ENCODE measurements at places on chromosomes 13 and 19. TPM values are rescaled to one million over a fixed set of nuclear protein-coding genes. Genes with fewer than 3 reads are reported as not detected.

Gene FGF21
- not detected for polyA plus RNA-seq

Gene GSX1
- not detected for polyA plus RNA-seq

Gene TEX29
- not detected for polyA plus RNA-seq

Gene CD177
- not detected for polyA plus RNA-seq

Gene MCEMP1
- polyA plus RNA-seq = not detected

Gene TSSK6
- polyA plus RNA-seq = 3.1 TPM

Gene EXOC3L2
- polyA plus RNA-seq = not detected

Gene LGALS14
- polyA plus RNA-seq = not detected

Gene PDX1
- polyA plus RNA-seq = not detected

DNA sequence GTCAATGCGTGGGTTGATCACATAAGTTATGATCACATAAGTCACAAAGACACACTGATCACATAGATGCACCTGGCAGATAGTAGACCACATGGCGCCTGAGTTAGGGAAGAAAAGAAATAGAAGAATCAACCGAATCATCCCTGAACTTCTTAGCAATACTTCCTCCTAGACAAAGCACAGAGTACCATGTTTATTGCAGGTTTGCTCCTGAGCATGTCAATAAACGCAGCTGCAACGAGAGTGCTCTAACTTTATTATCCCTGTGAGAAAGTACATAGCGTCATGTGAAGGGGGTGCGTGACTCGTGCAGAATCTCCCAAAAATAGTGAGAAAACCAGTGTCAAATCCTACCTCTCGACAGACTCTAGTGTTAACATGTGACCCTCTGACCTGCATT, 17.3 kb downstream of the NCR1 start:
- DNase-seq = no peak

GRCh38 chr19:58558623-58559274, 338 bp upstream of the UBE2M start:
- peak; percentile 100 for DNase-seq

DNA sequence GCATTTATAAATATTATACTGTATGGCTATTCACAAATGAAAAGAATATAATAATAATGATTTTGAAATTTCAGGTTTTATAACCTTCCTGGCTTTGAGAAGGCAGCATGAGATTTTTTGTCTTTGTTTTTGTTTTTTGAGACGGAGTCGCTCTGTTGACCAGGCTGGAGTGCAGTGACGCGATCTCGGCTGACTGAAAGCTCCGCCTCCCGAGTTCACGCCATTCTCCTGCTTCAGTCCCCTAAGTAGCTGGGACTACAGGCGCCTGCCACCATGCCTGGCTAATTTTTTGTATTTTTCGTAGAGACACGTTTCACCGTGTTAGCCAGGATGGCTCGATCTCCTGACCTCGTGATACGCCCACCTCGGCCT, 64.1 kb downstream of the ZNF429 start:
- DNase-seq = peak; percentile 66

DNA sequence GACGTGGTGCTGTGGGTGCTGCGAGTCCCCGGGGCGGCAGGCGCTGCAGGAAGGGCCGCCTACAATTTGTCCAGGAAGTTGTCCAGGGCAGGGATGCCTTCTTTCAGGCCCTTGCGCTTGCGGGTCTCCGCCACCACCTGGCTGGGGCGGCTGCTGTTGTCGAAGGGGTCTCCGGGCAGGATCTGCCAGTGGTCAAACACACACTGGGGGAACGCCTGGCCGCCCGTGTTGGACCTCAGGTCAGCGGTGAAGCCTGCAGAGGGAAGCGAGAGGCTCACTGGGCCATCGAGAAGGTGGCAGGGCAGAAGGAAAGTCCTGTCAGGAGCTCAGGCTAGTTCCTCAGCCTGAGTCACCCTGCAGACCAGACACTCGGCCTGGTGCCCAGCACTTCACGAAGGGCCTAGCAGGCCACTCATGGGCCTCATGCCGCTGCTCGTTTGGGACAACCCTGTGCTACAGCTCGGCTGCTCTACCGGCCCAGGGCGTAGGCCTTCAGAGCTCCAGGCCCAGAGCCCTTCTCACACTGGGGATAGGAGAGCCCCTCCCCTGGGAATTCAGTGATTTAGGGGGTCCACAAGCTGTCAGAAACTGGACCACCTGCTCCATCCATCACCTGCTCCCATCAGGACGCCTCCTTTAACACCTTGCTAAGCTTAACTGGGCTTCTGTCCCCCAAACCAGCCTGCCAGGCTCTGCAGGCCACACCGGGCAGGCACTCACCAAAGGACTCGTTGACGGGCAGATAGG, 5.8 kb upstream of the DAPK3 start:
- DNase-seq = no peak

GRCh38 chr13:46516599-46517338, 36.2 kb upstream of the LRCH1 start:
- no peak for DNase-seq

DNA sequence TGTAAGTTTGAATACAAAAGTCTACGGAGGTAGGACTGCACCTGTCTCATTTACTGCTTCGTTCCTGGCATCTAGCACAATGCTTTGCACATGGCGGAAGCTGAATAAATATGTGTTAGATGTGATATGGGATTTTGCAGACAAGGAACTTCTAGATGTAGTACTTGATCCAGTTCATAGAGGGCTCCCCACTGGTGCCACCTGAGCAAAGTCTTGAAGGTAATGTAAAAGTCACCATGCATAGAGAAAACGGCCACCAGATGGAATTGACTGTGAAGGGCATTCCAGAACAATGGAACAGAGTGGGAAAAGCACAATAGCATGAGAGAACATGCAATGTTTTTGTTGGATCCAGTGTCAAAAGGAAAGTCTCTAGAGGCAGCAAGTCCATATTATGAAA, 209.3 kb downstream of the HS6ST3 start:
- DNase-seq = no peak

- DNase-seq = no peak
These were observed 159.5 kb upstream of the EDNRB start for GRCh38 chr13:78078168-78078567.

DNA sequence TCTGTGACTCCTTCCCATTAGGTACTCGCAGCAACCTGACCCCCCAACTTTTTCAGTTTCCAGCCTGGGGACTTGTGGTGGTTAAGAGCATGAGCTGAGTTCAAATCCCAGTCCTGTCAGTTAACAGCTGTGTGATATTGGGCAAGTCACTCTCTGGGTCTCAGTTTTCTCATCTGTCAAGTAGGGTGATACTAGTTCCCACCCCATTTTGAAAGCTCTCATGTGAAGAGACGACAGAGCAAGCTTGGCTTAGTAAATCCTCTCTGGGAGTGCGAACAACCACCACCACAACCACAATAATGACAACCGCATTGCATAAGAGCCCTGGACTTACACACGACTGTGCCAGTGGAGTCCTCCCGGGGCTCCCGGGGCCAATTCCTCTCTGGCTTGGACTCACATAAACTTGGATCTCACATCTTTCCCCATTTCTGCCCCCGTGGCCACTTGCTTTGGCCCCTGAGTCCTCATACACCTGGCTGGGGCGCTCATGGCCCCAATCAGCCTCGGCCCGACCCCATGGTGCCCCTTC, 454 bp downstream of the BLVRB start:
- DNase-seq = no peak

DNA sequence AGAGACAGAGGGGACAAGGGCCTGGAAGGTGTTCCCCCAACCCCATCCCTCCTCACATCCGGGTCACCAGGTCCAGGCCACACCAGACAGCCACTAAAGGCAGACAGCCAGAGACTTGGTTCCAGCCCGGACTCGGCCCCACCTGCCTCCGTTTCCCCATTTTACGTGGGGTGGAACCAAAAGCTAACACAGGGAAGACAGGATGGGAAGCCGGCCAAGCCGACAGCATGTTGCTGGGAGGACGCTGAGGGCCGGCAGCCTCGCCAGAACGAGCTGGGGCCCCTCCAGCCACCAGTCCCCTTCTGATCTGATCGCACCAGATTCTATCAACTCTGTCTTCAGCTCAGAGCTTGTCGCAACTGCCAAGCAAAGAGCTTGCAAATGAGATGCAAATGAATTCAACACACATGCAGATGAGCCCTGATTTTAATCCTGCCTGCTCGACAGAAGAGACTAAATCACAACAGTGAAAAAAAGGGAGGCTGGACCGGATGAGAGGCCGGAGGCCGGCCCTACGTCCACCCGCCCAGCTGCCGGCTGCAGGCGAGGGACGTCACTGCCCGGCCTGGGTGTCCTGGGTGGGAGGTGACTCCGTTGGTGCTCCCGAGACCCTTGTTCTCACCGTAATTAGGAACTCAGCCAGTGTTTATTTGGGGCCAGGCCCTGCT, 17.5 kb upstream of the SHC2 start:
- DNase-seq = no peak

- DNase-seq = no peak
These were observed 331.3 kb downstream of the UQCRFS1 start for GRCh38 chr19:28881616-28882015.

GRCh38 chr13:59360916-59361315, 802.8 kb downstream of the DIAPH3 start:
- no peak for DNase-seq

DNA sequence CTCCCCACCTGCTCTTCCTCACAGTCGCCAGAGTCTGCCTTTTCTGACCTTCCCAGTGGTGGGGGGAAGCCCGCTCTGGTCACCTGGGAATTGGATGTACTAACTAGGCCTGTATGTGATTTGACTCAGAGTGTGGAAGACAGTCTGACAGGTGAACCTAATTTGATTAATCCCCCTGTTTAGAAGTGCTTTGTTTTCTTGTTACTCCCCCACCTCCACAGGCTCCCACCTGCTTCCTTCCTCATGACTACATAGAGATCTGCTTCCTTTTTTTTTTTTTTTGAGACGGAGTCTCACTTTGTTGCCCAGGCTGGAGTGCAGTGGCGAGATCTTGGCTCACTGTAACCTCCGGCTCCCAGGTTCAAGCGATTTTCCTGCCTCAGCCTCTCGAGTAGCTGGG, 44.0 kb downstream of the COG3 start:
- DNase-seq = no peak

DNA sequence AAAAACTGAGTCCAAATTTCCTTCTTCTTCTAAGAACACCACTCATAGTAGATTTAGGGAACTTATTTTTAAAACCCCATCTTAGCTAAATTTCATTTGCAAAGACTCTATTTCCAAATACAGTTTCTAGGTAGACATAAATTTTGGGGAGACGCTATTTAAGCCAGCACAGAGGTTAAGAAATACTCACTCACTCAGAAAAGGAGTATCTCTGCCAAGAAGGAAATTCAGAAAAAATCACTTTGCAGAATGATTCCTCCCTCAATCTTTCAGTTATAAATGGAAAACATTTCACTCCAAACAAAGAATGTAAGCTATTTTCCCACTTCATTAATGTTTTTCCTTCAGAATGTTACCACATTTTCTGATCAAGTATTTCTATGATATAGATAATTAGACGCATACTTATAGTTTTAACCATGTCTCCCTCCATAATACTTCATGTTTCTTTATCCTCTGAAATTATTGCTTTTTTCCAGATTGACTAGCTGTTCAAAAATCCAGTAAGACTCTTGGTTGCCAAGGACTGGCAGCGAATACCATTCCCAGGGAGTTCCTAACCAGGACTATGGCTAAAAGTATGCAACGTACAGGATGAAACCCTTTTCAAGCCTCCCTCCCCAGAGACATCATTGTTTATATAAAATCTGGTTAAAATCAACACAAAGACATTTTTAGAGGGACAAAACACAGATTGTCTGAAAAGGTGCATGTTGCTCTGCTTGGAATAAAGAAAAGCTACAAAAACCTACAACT, 52.5 kb upstream of the RXFP2 start:
- no peak for DNase-seq

GRCh38 chr13:51267622-51268021, 45.4 kb downstream of the FAM124A start:
- no peak for DNase-seq

DNA sequence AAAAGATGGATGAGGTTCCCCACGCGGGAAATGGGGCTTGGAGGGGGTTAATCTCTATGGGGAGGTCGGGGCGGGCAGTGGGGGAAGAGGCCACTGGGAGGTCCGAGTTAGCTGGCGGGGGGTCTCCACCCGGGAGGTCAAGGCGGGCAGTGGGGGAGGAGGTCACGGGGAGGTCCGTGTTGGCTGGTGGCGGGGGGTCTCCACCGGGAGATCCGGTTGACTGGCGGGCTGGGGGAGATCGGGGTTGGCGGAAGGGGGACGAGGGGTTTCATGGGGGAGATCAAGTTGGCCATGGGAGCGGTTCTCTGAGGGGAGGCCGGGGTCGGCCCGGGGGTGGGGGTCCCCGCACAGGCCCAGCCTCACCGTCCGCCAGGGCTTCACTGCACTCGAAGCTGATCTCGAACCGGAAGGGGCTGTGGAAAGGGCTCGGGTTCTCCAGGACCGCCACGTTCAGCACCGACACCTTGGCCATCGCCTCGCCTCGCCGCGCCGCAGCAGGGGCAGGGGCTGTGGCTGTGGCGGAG, 342 bp downstream of the ASF1B start:
- DNase-seq = no peak

GRCh38 chr19:48874303-48875135, 2.3 kb downstream of the PPP1R15A start:
- DNase-seq = peak; percentile 47

GRCh38 chr19:56112313-56112709, 8.8 kb downstream of the ZNF787 start:
- no peak for DNase-seq

DNA sequence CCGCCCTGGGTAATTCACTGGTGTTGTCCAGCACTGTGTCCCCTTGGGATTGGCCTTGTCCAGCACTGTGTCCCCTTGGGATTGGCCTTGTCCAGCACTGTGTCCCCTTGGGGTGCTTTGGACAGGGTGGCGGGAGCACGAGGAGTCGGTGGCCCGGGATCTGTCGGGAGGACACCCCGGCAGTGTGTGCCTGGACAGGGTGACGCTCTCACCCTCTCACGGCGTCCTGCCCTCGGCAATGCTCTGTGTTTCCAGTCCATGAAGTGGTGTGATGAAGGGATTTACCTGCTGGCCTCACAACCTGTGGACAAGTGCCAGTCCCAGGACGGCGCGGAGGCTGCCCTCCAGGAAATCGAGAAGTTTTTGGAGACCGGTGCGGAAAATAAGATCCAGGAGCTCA, 29.9 kb upstream of the F7 start:
- no peak for DNase-seq

GRCh38 chr13:104008541-104009435, 942.6 kb upstream of the SLC10A2 start:
- no peak for DNase-seq

DNA sequence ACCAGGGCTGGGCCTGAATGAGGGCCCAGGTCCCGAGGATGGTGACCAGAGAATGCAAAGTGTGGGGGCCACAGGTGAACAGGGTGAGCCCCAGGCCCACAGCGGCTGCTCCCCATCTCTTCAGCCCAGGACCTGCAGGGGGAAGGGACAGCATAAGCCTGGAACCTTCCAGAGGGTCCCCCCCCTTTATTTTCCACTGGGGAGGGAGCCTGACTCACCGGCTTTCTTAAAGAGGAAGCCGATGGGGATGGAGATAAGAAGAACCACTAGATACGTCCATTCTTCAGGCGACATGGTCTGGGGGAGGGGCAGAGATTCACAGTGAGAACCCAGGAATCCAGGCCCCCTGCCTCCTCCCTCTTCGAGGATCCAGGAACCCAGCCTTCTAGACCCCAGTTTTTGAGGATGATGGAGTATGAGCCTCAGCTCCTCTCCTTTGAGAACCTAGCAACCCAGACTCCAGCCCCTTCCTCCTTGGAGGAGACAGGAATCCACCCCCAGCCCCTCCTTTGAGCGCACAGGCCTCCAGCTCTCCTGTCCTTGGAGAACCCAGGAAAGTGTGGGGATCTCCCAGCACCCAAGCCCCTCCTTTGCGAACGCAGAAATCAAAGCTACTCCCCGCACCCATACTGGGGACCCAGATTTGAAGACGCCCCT, 1.0 kb downstream of the MBOAT7 start:
- no peak for DNase-seq

All from naive thymus-derived CD8-positive, alpha-beta T cell (primary cell).